ENCODE measurements at places on chromosomes 4 and X.

GRCh38 chr4:37604461-37604860, 81.7 kb downstream of the RELL1 start:
- DNase-seq, result no peak

DNA sequence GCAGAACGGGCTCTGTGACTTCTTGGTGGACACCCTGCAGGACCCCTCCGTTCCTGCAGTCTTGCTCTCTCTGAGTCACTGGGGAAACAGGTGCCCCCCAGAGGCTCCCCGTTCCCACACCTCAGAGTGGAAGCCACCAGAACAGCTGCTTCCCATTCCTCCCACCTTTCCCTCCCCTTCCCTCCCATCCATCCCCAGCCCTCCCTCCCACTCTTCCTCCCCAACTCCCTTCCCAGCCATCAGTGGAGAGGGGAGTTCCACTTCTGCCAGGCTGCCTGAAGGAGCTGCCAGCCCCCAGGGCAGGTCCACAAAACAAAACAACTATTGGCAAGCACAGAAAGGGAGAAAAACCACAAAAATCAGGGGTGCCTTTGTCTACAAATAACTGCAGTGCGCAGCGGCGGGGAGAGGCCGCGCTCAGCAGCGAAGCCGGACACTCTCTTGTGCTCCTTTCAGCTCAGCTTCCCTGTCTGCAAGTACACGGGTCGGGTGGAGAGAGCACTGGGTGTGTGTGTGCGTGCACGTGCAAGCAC, 8.1 kb downstream of the SSR4 start:
- DNase-seq, result no peak

DNA sequence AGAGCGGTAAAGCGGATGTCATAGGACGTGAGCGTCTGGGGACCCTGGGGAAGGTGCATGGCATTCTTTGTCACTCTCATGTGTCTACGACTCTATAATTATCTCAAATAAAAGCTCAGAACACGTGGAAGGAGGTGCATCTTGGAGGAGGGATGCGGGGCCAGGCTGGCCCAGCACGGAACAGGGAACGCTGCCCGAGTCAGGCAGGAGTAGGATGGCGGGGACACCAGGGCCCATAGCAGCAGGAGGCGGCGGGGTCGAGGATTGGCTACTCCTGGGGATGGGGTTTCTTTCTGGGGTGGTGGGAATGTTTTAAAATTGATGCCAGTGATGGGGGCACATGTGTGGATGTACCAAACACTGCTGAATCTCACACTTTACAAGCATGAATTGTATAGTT, 5.4 kb upstream of the HTRA3 start:
- DNase-seq, result no peak

DNA sequence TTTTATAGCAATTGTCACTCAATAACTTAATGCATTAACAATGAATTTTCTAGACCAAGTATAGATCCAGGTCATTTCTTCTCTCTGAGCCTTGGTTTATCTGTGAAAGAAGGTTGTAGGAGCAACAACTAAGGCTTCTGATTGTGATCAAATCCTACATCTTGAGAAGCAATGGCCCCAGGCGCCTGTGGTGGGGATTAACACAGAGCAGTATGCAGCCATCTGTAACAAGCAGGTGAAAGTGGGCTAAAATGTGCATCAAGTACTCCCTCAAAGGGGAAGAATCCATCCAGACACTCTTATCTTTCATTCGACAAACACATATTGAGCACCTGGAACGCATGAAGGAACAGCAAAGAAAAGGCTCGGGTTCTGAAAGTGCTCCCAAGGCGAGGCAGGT, 19.1 kb upstream of the SETD7 start:
- no peak for DNase-seq

DNA sequence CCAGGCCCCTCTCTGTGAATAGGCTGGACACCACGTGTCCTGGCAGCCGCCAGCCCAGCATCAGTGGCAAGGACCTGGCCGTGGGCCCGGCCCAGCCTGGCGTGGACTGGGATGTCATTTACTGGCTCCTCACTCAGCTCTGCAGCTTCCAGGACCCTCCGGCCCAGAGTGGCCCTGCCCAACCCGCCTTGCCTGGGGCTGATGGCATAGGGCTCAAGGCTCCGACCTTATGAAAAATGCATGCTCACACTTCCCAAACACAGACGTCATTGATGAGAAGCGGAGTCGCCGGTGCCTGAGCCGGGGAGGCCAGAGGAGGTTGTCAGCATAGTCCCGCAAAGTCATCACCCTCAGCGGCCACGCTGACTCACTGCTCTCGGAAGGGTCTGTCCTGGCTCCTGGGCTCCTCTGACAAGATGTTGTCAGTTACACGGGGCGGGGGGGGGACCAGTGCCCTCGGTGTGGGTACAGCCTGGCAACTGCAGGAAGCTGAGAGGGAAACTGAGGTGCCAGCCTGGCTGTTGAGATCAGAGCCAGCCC, 14.3 kb downstream of the CFAP99 start:
- DNase-seq, result no peak

- no peak for DNase-seq
These were observed 27.3 kb downstream of the CSN3 start for GRCh38 chr4:70269674-70270073.

- no peak for DNase-seq
These were observed 124.5 kb upstream of the AGA start for GRCh38 chr4:177566691-177567090.

GRCh38 chr4:64495946-64496345, 86.7 kb upstream of the TECRL start:
- DNase-seq, result no peak

GRCh38 chr4:144703494-144703893, 57.5 kb downstream of the HHIP start:
- DNase-seq, result no peak

DNA sequence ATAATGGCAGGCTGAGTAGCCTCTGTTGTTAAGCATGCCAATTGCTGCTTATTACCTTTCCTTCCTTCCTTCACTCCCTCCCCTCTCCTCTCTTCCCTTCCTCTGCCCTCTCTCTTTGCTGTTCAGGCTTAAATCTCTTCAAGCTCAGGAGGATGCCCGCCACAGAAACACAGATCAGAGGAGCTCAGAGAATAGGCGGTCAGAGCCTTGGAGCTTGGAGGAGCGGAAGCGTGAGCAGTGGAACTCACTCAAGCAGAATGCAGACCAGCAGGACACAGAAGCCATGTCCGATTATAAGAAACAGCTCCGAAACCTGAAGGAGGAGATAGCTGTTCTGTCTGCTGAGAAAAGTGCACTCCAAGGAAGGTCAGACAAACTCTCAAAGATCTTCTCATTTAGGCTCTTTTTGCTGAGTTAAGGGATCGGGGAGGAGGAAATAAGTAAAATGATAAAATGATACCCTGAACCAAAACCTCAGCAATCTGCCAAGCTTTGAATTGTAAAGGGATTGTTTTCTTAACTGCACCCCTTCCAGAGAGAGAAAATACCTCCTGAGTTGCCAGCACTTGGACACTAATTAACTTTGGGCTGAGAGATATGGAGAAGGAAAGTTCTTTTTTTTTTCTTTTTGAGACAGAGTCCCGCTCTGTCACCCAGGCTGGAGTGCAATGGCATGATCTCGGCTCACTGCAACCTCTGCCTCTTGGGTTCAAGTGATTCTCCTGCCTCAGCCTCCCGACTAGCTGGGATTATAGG, 20.9 kb downstream of the SPATA18 start:
- no peak for DNase-seq

DNA sequence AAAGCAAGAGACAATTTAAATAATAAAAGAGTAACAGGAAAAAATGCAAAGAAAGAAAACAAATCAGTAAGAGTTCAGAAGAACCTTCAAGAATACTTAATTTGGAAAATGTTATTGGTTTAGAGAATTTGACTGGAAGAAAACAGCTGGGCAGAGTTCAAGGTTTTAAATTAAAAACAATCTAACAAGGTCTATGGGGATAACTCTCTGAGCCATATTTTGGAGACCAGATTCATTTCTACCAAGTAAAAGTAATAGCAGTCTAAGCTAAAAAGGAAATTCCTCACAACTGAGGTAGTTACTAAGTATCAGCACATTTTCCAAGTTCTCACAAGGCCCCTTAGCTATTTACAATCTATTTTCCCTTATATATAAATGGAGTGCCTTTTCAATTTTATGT, 82.4 kb upstream of the TFDP3 start:
- DNase-seq, result no peak

- no peak for DNase-seq
These were observed 267.3 kb downstream of the DCTD start for GRCh38 chr4:182649698-182650477.

DNA sequence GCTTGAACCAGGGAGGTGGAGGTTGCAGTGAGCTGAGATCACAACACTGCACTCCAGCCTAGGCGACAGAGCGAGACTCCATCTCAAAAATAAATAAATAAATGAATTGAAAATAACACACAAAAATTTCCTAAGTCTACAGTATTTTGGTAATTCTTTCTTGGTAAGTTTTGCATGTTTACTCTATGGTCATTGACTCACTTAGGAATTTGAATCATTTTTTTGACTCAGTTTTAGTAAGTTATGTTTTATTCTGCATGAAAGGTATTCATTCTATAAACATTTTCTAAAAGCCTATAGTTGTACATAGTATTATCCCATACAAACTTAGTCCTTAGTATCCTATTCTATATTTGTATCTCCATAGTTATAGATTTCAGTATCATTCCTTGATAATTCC, 772.9 kb upstream of the SLIT2 start:
- no peak for DNase-seq

GRCh38 chr4:95044324-95044837, 286.6 kb downstream of the BMPR1B start:
- DNase-seq, result no peak

GRCh38 chr4:26692014-26692726, 108.3 kb downstream of the TBC1D19 start:
- DNase-seq, result no peak

DNA sequence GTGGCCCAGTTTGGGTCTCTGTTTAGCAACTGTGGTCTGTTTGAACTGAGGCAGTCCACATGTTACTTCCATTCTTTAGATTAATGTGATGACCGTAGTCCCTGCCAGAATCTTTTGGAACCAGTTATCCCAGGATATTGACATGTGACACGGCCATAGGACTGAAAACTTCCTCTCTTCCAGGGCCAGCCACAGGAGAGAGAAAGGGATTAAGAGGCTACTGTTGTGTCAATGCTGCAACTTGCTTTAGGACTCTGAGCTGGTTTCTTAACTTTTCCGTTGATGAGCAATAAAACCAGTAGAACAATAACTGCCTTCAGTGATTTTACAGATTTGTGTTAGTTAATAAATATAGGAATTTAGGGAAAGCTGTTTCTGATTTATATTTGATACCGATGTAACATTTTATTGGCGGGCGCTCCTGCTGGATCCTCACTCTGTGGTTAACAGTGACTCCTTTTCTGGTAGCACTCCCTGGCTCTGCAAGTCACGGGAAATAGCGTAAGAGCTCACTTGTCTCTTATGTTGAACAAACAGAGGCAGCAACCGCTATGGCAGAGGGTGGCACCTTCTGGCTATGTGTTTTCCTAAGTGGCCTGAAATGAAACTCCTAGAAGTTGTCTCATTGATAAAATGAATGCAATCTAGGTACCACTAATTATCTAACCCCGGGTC, 2.5 kb downstream of the TENM3 start:
- DNase-seq, result no peak

DNA sequence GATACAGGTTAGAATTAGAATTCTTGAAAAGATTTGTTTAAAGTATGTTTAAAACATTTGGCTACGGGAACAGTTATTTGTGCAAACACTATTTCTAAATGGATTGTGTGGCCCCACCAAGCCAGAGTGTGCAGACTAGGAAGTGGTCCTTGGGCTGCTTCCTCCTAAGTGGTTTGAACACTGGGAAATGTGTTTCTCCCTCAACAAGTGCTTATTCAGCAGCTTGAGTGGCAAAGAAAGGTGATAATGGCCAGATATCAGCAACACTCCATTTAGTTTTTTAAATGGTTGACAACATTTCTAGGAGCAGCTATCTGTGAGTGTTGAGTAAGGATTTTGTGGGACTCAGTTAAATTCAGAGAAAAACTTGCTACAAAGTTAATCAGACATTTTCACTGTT, 141.4 kb upstream of the LNX1 start:
- no peak for DNase-seq

DNA sequence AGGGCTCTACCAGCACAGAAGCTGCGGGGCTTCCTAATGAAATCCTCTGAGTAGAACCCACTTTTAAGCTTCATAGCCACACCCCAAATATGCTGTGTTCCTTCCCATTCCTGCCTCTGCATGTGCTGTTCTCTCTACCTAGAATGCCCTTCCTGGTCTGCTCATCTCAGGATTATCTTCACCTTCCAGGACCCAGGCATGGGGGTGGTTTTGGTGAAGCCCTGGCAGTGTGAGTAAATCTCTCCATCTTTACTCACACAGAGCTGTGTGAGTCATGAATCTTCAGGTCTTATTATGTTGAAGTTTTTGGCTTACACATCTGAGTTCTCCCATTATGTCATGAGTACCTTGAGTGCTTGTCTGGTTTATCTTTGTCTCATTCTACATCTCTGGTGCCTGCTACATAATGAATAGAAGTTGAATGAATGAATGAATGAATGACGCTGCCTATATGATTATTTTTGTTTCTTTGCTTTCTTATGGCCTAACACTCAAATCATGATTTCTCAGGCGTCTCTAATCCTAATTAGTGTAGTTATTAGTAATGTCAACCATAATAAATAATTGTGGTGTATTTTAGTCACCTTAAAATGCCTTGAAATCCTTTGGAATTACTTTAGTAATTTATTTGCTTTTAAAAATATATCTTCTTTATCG, 41.9 kb downstream of the HADH start:
- no peak for DNase-seq

GRCh38 chr4:182975806-182976205, 58.6 kb upstream of the DCTD start:
- no peak for DNase-seq

DNA sequence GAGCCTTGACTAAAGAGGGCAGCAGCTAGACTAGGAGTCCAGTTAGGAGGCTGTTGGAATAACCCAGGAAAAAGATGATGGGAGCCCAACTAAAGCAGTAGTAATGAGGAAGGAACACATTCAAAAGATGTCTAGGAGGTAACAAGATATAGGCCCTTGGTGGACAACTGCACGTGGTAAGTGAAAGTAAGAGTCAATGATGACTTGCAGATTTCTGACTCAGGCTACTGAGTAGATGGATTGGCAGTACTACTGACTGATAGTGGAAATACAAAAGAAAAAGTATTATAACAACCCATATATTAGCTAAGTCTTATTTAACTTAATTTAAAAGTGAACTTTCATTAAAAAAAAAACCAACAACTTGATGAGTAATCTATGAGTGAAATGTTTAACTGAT, 74.0 kb downstream of the PAK3 start:
- no peak for DNase-seq

DNA sequence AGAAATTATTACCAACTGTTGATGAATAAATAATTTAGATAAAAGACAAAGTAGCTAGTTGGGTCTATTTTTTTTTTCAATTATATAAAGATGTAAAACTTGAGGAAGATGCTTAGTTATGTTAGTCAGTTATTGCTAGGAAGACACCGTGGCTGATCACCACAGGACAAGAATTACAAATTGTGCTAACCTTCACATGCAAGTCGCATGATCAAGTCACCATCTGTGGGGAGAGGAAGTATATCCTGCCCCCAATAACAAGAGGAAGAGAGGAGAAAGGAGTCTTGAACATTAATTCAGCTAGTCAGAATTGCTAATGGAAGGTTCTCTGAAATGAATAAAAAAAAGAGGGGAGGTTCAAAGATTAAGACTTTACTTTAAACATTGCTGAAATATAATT, 52.3 kb downstream of the CPEB2 start:
- DNase-seq, result no peak

- DNase-seq, result no peak
These were observed 581.3 kb upstream of the TENM3 start for GRCh38 chr4:181661923-181662322.
